ENCODE measurements at places on chromosomes 12 and 14. TPM values are rescaled to one million over a fixed set of nuclear protein-coding genes. Genes with fewer than 3 reads are reported as not detected.

DNA sequence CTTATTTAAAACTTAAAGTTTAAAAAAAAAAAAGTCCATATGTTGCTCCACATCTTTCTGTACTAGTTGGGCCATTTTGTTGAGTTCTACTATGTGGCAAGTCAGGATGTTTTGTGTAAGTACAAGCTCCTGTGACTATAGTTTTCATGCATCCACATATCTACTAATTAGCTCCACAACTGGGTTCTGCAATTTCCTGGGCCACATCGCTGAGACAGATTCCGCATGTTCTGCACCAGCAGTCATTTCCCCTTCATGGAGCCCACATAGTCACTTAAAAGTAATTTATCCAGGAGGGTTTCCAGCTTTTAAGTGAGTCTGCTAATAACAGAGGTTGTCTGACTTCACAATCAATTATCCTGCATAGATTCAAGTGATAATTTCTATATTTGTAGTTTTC lies 461.4 kb downstream of the ZFP36L1 start:
- H3K36me3 ChIP-seq: no peaks in the 10 kb centered on the region
- DNase-seq: no peak
- H3K27ac ChIP-seq: no peak overlapping the region
- H3K27me3 ChIP-seq: peaks cover 5% of the 10 kb centered on the region
- no peak overlapping the region for H3K4me3 ChIP-seq

GRCh38 chr14:59013672-59014298 lies 174.7 kb upstream of the DAAM1 start:
- H3K27me3 ChIP-seq: no peaks in the 10 kb centered on the region
- peak overlapping the region; percentile 24 for H3K27ac ChIP-seq
- H3K4me3 ChIP-seq: no peak overlapping the region
- peak; percentile 51 for DNase-seq

- no peak overlapping the region for H3K4me3 ChIP-seq
- H3K36me3 ChIP-seq: no peaks in the 10 kb centered on the region
- no peak overlapping the region for H3K27ac ChIP-seq
- no peak for DNase-seq
These were observed 7.9 kb downstream of the CCDC85C start for GRCh38 chr14:99596071-99596627.

GRCh38 chr12:128753438-128753837 lies 70.3 kb downstream of the SLC15A4 start:
- no peak for DNase-seq
- H3K27ac ChIP-seq: no peak overlapping the region
- H3K4me1 ChIP-seq: no peaks in the 10 kb centered on the region

DNA sequence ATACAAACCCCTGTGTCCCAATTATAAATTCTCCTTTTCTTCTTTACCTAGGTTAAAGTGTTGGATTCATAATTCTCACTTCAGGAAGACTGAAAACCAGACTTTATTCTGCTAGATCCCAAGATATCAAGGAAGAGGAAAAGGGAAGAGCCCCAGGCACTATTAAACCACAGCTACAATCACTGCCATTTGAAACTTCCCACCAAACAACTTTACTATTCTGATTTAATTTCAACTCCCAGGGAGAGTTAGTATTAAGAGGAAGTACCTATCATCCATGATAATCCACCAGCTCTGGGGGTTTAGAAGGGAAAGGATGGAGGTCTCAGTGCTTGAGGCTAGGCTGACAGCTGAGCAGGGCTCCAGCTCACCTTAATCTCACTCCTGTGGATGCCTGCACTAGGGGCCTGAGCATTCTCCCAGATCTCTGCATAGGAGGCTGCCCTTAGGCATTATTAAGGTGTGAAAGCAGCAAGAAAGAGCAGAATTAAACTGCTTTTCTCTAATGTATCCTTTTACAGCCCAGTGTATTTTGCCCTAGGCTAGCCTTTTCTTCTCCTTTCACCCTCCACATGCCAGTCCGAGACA lies 52.9 kb downstream of the MYF5 start:
- no peak for DNase-seq
- H3K36me3 ChIP-seq: peaks cover 15% of the 10 kb centered on the region
- H3K4me1 ChIP-seq: peaks cover 32% of the 10 kb centered on the region
- no peak overlapping the region for H3K27ac ChIP-seq

- H3K4me1 ChIP-seq: no peaks in the 10 kb centered on the region
- DNase-seq: no peak
- no peak overlapping the region for H3K27ac ChIP-seq
- H3K4me3 ChIP-seq: no peak overlapping the region
These were observed 1.3 kb downstream of the RNASE6 start for GRCh38 chr14:20782280-20782890.

The RAP1B gene
- total RNA-seq: 210 TPM

The CLEC6A gene
- total RNA-seq: not detected

The PLEKHG7 gene
- not detected for total RNA-seq

The PLEKHD1 gene
- total RNA-seq: not detected

The TAMALIN gene
- 1.5 TPM for total RNA-seq

The INHBC gene
- total RNA-seq: not detected

The KCNK13 gene
- total RNA-seq: not detected
